NCI-H2171 (cell line): ENCODE measurements at places on chromosomes 7 and 10.

DNA sequence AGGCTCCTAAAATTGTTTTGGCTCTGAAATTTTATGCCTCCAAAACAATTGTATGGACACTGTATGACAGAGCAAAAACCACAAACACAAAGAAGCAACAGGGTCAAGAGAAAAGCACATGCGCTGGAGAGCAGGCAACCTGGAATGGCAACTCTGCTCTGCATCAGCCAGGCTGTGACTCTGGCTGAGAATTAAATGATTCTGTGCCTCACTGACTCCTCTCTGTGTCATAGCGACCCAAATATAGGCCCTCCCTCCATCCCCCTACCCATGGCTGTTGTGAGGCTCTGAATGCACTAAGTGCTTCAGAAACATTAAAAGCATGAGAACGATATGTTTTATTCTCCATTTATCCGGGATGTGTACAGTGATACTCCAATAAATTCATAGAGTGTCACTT, 24.9 kb upstream of the NEBL start:
- no peak for DNase-seq

- DNase-seq: no peak
Measured at GRCh38 chr7:22229148-22229547, 127.8 kb downstream of the RAPGEF5 start.

GRCh38 chr7:3037259-3037658, 6.4 kb downstream of the CARD11 start:
- no peak for DNase-seq

GRCh38 chr10:7811000-7811399, 7.3 kb upstream of the TAF3 start:
- DNase-seq: no peak
